ENCODE measurements at places on chromosomes 7 and 10.

DNA sequence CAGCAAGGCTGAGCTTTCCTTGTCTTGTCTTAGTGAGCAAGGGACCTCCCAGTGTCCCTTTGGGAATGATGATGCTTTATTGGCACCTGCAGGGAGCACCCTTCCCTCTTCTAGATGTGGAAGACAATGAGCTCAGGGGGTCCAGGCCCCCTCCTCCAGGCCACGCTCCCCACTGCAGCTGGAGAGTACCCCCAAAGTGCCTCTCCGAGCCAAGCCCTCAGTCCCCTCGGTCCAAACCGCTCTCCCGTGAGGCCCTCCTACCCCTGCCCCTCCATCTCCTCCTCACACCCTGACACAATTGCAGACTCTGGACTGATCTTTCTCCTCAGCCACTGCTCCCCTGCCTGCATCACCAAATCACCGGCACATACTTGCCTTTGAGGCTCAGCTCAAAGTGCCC is 16.7 kb downstream of the RBP3 start:
- DNase-seq, result no peak

DNA sequence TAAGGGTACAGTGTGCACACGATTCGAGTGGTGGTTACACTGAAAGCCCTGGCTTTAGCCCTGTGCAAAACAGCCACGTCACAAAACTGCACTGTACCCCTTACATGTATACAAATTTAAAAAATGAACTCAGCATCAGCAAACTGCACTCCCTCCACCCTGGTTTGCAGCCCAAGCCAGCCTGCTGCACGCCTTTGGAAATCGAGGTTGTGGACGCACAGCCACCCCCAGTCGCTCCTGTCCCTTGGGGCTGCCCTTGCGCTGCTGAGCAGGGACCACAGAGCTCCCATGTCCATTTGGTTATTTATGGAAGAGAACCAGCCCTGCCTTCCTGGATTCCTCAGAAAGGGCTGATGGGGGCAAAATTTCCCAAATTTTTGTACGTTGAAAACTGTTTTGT is 98.8 kb downstream of the INPP5A start:
- peak; percentile 4 for DNase-seq

GRCh38 chr10:75407224-75407712 is 5.7 kb upstream of the ZNF503 start:
- DNase-seq, result no peak

GRCh38 chr10:96272316-96273280 is 1.2 kb upstream of the BLNK start:
- DNase-seq, result no peak

- no peak for DNase-seq
These were observed 142.3 kb downstream of the MAPK8 start for GRCh38 chr10:48448796-48449195.

DNA sequence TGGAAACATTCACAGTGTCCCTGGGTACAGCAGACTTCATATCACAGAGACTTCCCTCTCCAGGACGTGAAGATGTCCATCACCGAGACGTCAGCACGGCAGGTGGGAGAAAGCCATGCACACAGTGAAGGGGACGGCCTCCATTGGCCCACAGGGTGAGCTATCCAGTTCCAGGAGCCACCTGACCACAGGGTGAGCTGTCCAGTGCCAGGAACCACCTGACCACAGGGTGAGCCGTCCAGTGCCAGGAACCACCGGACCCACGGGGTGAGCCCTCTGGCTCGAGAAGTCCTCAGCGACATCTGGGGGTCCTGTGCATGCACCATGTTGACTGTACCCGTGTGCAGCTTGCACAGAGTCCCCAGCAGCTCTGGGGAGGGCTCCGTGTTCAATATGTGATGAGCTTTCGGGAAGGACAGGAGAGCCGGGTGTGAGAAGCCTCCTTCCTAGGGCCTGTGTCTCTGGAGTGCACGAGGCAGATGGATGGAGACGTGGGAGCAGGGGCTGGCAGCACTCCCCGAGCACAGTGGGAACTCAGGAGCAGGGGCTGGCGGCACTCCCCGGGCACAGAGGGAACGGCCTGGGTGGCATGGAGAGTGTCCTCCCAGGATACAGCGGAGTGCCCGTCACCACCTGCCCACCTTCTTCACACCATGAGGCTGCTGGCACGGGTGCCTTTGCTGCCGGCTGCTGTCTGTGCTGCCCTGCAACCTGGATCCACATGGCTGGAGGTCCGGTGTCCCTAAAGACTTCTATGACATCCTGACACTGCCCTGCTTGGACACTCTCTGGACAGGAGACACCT is 616.2 kb downstream of the DNAJB6 start:
- DNase-seq, result no peak

DNA sequence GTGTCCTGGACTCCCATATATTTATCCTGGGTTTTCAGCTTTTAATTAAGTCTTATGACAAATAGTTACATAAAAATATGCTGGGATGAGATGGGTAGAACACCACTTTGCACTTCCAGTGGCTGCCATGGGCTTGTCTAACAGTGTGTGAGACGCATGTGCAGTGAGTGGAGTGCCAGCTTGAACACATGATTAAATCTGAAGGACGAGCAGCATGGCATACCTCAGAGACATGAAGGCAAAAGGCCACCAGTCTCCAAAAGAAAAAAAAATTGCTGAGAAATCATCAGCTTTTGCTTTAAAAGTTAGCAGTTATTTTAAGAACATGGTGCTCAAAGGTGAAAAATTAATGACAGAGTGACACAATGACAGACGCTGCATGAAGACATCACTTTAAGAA is 139.0 kb upstream of the ADCY1 start:
- no peak for DNase-seq

- DNase-seq, result no peak
These were observed 71.8 kb upstream of the ADGRA1 start for GRCh38 chr10:133015816-133016462.

DNA sequence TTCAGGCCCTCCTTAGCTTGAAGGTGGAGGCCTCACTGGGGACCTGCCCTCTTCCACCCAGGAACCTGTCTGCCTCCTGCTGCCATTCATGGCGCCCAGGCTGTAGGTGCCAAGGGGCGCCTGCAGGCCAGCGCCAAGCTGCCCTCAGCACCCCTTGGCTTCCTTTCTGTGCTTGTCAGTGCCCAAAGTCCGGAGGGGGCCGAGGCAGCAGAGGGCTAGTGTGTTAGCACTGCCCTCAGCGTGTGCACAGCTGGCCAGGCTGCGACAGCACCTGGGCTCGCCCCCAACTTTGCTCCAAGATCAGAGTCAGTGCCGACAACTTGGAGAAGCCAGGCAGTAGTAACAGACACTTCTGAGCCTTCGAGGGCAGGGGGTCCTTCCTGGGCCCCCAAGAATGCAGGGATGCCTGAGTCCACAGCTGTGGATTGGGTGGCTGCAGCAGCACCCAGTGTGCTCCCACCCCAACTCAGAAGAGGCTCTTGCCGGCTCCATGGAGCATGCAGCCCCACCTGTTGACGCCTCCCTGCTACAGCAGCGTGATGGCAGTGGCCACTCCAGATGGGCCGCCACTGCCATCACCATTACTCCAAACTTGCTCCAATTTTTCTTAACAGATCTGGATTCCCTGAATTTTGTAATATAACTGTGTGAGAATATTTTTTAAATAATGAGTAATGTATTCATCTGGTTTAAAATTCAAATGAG is 41.7 kb downstream of the CACUL1 start:
- no peak for DNase-seq

DNA sequence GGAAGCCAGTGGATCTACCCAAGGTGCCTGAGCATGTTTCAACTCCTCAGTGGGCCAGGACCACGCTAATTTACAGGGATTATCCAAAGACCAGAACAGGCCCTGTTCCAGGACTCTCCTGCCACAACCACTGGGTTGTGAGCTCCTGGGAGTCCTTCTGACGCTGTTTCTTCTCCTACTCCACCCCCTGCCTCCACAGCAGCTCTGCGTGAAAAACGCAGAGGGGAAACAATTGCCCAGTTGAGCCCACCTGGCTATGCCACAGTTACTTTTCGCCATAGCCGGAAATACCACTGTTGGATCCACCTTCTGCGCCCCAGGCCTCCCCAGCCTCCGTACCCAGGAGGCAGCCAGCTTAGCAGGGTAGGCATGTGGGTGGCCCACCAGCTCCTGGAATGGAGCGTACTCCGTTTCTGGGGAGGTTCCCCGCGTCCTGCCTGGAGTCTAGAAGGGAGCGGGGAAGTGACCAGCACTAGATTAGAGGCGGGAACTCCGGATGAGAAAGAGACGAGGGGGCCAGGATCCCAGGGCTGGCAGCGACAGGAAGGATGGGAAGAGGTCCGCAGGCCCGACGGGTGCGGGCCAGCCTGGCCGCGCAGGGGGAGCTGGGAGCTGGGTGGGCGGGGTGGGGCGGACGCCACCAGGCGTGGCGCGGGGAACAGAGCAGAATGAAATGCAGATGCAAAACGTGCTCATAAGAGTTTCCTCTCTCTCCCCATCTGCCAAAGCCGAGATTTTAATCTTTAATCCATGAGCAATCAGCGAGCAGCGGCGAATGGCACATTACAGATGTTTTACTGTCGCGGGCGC is 32.1 kb upstream of the PAX2 start:
- DNase-seq, result no peak

- no peak for DNase-seq
These were observed 56.8 kb downstream of the INSIG1 start for GRCh38 chr7:155354371-155355048.

DNA sequence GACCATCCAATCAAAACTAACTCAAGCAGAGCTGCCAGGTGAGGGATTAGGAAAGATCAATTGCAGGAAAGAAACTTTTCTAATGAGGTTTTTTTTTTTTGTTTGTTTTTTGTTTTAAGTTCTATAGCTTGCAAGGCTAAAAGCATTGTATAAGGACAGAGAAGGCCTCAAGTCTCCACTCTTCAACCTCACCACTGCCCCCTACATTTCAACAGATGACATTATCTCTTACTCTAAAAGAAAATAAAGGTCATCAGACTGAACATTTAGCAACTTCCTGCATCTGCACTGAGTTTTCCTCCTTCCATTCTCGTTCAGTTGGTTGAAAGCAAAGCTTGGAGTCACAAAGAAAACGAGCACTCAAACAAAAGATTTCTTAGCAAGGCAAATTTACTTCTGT is 45.2 kb upstream of the EXOC4 start:
- no peak for DNase-seq

All from adrenal gland (tissue), 19 donors.